T-helper 9 cell (primary cell): ENCODE measurements at places on chromosomes 5 and 9.
A peak's percentile ranks its signal among the peaks of the same experiment; 100 is the strongest.

GRCh38 chr5:172453206-172453985 lies 929 bp downstream of the SH3PXD2B start:
- DNase-seq = no peak

GRCh38 chr5:135208555-135208902 lies 174.5 kb upstream of the PITX1 start:
- no peak for DNase-seq

DNA sequence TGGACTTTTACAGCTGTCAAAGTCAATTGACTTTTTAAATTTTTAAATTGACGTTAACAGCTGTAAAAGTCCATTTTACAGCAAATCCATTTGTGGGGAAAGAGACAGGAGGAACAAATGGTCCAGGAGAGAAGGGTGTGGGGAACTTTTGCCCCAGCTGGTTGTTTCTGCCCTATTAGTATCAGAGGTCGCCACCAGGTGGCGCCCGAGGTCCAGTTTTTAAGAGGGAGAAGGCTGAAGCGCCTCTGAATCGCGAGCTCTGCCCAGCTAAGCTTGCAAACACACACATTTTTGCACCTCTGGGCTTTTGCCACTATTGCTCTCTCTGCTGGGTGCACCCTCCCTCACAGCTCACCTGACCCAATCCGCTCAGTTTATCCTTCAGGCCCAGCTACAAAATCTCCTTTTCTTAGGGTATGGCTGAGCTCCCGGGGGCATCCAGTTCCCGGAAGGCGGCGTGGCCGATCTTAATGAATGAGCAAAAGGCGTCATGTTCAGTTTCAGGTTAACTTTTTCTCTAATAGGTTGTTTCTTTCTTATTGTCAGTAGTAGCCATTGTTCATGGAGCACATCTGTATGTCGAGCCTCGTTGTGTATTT lies 6.3 kb upstream of the TTLL11 start:
- DNase-seq = peak; percentile 84

DNA sequence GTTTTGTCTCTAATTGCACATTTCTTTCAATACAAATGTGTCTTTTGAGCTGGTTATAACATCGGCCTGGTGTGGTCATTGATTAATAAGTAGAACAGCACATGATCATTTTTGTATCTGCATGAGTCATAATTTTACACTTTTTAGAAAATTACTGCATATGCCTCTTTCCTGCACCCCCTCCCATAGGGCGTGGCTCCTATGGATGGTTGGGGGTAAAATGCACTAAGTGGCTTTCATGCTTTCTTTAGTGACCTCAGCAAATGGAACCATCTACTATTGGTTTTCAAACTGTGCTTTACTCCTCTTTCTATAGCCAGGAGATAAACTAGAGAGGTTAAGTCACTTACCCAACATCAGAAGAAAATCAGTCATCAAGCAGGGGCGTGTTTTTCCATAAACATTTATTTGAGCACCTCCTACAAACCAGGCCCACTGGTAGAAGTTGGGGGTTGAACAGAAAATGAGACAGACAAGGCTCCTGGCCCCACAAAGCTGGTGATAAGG lies 3.8 kb downstream of the ANXA6 start:
- no peak for DNase-seq

GRCh38 chr9:128244837-128245231 lies 31.0 kb downstream of the GOLGA2 start:
- DNase-seq = no peak

GRCh38 chr9:95572381-95573151 lies 55.8 kb upstream of the PTCH1 start:
- DNase-seq = no peak

- DNase-seq = no peak
Measured at GRCh38 chr5:82327941-82328340, 49.8 kb upstream of the RPS23 start.

DNA sequence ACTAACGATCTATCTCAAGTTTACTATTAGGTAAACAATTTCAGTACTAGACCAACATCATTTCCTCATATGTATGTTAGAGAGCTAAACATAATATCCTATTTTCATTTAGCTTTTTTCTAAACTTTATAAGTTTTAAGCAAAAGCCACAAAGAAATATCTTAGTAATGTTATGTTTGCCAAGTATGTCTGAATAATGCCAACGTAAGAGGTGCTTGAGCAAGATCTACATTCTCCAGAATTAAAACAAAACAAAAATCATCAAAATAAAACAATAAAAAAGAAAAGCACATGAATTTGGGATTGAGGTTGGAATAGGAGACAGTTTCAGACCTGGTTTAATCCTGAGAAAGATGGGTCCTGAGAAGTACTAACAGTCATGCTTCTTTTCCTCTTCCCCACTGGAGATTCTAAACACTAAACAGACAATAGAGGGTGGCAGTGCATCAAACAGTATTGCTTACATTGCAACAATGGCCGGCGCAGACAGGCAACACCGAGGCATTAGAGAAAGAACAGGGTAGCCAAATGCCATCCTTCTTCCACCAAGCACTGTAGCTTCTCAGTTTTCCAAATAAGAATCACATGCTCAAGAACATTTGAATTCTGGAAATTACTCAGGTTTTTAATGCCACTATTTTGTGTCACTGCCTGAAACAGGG lies 33.6 kb downstream of the CSNK1A1 start:
- no peak for DNase-seq

- no peak for DNase-seq
Measured at GRCh38 chr9:135392511-135392910, 87.1 kb upstream of the PPP1R26 start.

DNA sequence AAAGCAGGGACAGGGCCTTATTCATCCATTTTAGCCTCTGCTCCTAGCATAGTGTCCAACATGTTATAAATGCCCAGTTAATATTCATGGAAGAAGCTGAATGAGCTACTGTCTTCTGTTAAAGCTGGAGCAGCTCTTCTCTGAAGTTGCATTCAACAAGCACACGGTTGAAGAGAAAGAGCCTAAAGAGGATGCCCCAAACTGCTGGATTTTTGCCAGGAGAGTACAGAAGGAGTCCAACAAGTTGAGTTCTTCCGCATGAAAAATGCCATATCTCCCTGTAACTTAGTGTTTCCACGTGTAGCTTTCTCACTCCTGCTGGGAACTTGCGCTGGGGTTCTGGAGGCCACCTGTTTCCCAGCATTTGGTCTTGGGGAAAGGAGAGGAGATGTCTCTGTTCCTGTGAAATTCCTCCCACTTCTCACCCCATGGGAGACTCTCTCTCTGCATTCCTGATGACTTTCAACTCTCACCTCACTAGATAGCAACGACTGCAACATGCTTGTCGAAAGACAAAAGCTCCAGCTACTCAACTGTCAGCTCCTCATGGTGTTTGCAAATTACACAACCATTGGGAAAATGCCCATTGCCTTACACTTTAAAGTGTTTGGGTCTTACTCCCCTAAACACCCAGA lies 122.8 kb downstream of the KIF4B start:
- no peak for DNase-seq

- DNase-seq = no peak
Measured at GRCh38 chr5:97543166-97543565, 360.1 kb upstream of the RIOK2 start.

DNA sequence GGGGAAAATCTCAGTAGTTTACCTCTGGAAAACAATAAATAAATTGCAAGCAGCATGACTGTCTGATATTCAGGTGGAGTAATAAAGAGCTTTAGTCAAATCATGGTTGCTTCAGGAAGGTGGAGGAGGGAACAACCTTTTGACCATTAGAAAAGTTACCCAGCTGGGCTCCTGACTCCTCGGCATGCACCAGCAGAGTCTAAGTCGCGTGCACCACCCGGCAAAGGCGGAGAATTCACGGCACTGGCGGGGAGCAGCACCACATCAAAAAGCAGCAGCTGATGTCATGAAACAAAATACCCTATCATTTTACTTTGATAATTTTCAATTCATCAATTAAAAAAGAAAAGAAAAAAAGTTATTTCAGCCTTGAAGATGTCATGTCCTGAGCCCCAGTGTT lies 34.6 kb downstream of the EBF1 start:
- DNase-seq = no peak

- DNase-seq = no peak
Measured at GRCh38 chr9:123998278-123998925, 13.2 kb upstream of the LHX2 start.

- no peak for DNase-seq
Measured at GRCh38 chr9:128297221-128297773, 21.2 kb downstream of the SWI5 start.

GRCh38 chr5:100903039-100903887 lies at the start of gene ST8SIA4:
Gene ST8SIA4, minus strand, starts transcription at chr5:100903282. Its CDS starts 327 bp downstream, at chr5:100902955.
- peak; percentile 83 for DNase-seq

DNA sequence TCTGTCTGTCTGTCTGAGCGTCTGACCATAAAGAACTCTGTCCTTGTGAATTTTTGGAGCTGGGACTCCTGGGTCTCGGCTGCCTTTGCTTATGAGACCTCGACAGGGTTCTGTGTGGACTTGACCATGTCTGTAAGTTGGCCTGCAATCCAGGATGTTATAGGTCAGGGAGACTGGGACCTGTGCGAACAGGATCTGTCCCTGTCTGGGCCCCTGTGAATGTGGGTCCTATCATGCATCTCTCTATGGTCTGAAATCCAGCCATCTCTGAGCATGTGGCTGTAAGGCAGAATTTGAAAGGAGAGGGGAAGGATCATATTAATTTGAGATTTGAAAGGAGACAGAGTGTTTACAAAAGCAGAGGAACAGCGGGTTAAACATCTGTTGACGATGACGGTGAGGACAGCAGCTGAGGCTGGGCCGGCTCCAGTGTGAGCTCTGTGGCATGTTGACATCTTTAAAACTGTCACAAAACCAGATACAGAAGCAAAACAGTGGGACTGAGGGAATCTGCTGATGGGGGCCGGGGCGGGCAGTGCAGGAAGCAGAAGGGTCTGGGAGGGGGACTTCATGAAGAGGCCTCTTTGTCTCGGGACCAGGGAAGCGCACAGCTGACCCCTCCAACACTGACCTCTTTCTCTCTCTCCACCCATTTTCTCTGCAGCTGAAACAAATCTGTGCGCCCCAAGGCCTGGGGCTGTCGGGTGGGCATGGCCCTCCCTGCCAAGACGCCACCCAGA lies 19.1 kb upstream of the MVB12B start:
- no peak for DNase-seq

- no peak for DNase-seq
Measured at GRCh38 chr9:113589890-113590289, 126.4 kb downstream of the RGS3 start.

DNA sequence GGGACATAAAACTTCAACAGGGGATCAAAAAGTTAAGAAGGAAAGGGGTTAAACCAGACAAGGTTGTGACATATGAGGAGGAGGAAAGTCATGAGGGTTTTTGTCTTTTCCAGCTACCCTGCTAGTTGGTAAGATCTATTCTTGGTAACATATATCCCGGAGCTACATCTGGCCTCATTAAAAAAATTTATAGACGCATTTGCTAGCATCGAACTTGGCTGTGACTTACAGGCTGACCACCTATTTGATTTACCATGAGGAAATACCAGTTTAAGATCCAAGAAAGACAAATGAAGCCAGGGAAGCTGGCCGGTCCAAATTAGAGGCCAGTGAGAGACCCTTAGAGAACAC lies 87.6 kb upstream of the NIPAL4 start:
- no peak for DNase-seq

- no peak for DNase-seq
Measured at GRCh38 chr5:1787472-1788047, 12.1 kb downstream of the MRPL36 start.

GRCh38 chr5:138574744-138575193 lies 432 bp downstream of the HSPA9 start:
- DNase-seq = no peak

GRCh38 chr5:88824892-88825583 lies 57.9 kb downstream of the MEF2C start:
- DNase-seq = no peak

DNA sequence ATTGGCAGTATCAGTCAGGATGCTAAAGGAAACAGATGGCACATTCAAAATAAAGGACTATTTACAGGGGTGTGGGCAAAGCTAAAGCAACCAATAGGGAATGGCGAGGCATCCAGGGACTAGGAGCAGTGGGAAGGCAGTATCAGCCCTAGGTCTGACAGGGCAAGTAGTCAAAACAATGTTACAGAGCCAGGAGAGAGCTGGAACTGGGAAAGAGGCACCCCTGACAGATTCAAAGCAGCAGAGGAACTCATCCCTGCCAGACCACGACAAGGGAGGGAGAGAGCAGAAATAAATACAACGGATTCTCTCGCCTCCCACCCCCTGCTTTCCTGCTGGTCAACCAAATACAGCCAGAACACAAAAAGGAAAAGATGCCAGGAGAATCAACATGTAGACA lies 371.5 kb downstream of the NR2F1-AS1 start:
- no peak for DNase-seq

DNA sequence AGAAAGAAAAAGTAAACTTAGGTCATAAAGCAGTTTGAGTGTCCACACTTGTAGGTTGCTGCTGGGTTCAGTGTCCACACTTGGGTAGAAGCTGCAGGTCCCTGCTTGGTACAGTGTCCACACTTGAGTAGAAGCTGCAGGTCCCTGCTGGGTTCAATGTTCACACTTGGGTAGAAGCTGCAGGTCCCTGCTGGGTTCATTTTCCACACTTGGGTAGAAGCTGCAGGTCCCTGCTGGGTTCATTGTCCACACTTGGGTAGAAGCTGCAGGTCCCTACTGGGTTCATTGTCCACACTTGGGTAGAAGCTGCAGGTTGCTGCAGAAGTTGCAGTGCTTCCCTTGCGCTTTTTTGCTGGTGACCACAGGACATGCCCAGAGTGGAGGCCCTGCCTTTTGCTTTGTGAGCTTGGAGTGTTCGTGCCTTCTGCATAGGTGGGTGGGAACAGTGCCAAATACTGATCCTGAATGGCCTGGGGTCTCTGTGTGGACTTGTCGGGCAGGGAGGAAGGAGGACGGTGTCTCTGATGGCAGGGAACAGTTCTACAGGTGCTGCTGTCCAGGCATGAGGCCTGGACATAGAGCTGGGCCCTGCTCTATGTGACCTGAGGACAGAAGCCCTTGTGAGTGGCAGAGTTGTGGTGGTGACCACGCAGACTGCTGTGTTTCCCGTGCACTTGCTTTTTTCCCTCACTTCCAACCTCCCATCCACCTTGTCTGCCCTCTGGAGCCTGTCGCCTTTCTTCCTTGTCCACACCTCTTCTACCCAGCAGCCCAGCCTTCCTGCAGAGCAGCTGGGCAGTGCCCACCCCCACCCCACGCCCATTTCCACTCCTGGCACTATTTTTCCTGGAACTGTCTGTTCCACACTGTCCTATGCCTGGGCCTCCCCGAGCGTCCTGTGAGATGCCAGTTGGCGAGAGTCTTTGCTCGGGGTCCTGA lies 120.8 kb downstream of the EHMT1 start:
- DNase-seq = no peak

DNA sequence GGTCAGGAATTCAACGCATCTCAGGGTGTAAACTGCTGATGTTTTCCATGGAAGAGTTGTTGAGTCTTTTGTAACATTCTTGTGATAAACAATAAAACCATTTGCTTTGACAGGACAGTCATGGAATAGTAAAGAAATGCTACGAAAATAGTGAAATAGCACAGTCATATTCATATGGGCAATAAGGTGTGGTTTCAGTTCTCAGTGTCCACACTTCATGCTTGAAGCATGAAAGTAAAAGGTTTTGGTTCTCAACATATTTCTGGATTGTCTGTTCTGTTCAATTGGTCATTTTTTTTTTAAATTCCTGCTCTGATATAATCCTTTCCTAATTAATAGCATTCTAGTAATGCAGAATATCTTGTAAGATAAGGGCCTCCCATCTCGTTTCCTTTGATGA lies 467.6 kb upstream of the ZNF608 start:
- DNase-seq = no peak

GRCh38 chr5:150219142-150219541 lies 29.3 kb downstream of the SLC6A7 start:
- DNase-seq = no peak
